A549 treated with ZK216348 at 1 μM for 4 hours (cell line): ENCODE measurements at places on chromosomes 16 and 17. TPM values are rescaled to one million over a fixed set of nuclear protein-coding genes. Genes with fewer than 3 reads are reported as not detected.

Gene TUBG2
- total RNA-seq: 19.6 to 25.9 TPM (median 22.6 TPM) in 5 replicates

Gene MYL4
- 0.33 TPM in 2 of 5 replicates, not detected in the others for total RNA-seq

Gene ZNF287
- 7.8 to 19.8 TPM (median 13.9 TPM) in 5 replicates for total RNA-seq

Gene KRT16
- 0.38 to 1.2 TPM (median 0.89 TPM) in 5 replicates for total RNA-seq

Gene ADORA2B
- 8.6 to 16.1 TPM (median 14.2 TPM) in 5 replicates for total RNA-seq

Gene KRT32
- total RNA-seq: not detected in 5 replicates

Gene SLX4
- 3.1 to 5.8 TPM (median 5.6 TPM) in 5 replicates for total RNA-seq

Gene LYZL6
- not detected in 5 replicates for total RNA-seq

Gene WFIKKN2
- total RNA-seq: not detected in 5 replicates
